ENCODE measurements at places on chromosomes 4 and X.

- no peak for DNase-seq
These were observed 129.2 kb upstream of the MSX1 start for GRCh38 chr4:4730249-4730648.

DNA sequence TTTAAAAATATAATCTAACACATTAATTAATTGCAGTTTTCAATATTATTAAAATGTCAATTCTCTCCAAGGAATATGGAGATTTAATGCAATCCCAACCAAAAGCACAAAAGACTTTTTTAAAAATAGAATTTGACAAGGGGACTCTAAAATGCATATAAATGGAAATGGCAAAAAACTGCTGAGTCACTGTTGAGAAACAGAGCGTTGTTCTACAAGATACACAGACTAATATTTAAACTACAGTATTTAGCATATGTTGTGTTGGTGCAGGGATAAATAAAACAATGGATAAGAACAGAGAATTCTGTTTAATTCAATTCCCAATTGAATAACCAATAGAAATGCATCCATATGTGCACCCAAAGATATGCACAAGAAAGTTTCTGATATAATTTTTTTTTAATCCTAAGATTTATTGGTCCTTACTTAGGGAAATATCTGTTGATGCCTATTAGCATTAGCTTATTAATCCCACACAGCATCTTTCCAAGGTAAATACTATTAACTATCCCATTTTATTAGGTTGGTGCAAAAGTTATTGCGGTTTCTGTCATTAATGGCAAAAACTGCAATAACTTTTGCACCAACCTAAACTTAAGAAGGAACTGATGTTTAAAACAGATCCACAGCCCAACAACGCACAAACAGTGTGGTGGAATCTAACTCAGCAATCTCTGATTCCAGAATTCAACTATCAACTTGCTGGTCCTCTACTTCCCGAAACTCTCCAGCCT lies 86.8 kb upstream of the VEGFC start:
- DNase-seq: no peak

DNA sequence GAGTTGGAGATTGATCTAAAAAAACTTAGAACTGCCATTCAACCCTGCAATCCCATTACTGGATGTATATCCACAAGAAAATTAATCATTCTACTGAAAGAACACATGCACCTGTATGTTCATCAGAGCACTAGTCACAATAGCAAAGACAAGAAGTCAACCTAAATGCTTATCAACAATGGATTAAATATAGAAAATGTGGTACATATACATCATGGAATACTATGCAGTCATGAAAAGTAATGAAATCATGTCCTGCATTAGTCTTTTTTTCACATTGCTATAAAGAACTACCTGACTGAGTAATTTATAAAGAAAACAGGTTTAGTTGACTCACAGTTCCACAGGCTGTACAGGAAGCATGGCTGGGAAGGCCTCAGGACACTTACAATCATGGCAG lies 850.5 kb downstream of the TECRL start:
- no peak for DNase-seq

GRCh38 chr4:154485127-154485773 lies 6.3 kb downstream of the DCHS2 start:
- no peak for DNase-seq

- no peak for DNase-seq
These were observed 23.2 kb upstream of the AASDH start for GRCh38 chr4:56410247-56411062.

- no peak for DNase-seq
These were observed 419.9 kb upstream of the NWD2 start for GRCh38 chr4:36824682-36825081.

- no peak for DNase-seq
These were observed 6.5 kb upstream of the SYP start for GRCh38 chrX:49206543-49206942.

DNA sequence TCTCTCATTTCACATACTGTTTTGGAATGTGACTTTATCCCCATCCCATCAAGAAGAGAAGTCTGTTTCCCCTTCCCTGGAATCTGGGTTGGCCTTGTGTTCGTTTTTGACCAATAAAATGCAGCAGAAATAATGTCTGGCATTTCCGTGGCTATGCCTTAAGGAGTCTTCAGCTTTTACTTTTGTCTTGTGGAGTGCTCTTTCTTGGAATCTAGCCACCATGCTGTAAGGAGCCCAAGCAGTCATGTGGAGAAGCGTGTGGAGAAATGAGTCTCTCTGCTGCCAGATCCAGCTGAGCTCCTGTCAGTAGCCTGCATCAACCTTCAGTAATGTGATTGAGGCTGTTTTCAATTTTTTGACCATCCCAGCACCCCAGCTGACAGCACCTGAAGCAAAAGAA lies 84.4 kb upstream of the ARMCX2 start:
- no peak for DNase-seq

- DNase-seq: no peak
These were observed 167.6 kb downstream of the ARHGAP10 start for GRCh38 chr4:147899512-147899911.
